Astrocyte (in vitro differentiated cells and primary cell): ENCODE measurements at places on chromosomes 2 and 18. TPM values are rescaled to one million over a fixed set of nuclear protein-coding genes. Genes with fewer than 3 reads are reported as not detected.

Gene POTEJ
- total RNA-seq = not detected in 2 replicates

Gene GAL3ST2
- not detected in 2 replicates for total RNA-seq

Gene KCNE4
- 0.27 and 0.34 TPM in 2 replicates for total RNA-seq

Gene C2orf81
- total RNA-seq = 2.1 and 2.5 TPM in 2 replicates

Gene KIF5C
- total RNA-seq = 21.0 and 24.3 TPM in 2 replicates

Gene SPAG16
- total RNA-seq = 14.6 and 16.7 TPM in 2 replicates

Gene PDIA6
- total RNA-seq = 346 and 358 TPM in 2 replicates

Gene NEU4
- 0.09 and 0.22 TPM in 2 replicates for total RNA-seq

Gene SRD5A2
- total RNA-seq = not detected in 2 replicates

Gene KLHL30
- total RNA-seq = 0.53 and 0.59 TPM in 2 replicates

Gene TRABD2A
- total RNA-seq = 2.6 and 3.2 TPM in 2 replicates

Gene MITD1
- total RNA-seq = 16.7 and 20.9 TPM in 2 replicates

Gene HSPD1
- total RNA-seq = 292 and 329 TPM in 2 replicates

GRCh38 chr2:84857566-84857965, 23.3 kb downstream of the TRABD2A start:
- H3K4me1 ChIP-seq = no peaks in the 10 kb centered on the region
- no peaks in the 10 kb centered on the region for H3K36me3 ChIP-seq
- no peak overlapping the region for H3K27ac ChIP-seq
- DNase-seq = no peak

- no peaks in the 10 kb centered on the region for H3K4me1 ChIP-seq
- no peak overlapping the region for H3K4me3 ChIP-seq
- no peaks in the 10 kb centered on the region for H3K27me3 ChIP-seq
- H3K27ac ChIP-seq = no peak overlapping the region
Observed at GRCh38 chr2:67169417-67170140, 227.6 kb upstream of the ETAA1 start.

- no peaks in the 10 kb centered on the region for H3K27me3 ChIP-seq
- H3K4me3 ChIP-seq = no peak overlapping the region
- DNase-seq = no peak
- no peaks in the 10 kb centered on the region for H3K36me3 ChIP-seq
- no peak overlapping the region for H3K27ac ChIP-seq
Observed at GRCh38 chr2:137826373-137827372, 137.6 kb upstream of the HNMT start.

DNA sequence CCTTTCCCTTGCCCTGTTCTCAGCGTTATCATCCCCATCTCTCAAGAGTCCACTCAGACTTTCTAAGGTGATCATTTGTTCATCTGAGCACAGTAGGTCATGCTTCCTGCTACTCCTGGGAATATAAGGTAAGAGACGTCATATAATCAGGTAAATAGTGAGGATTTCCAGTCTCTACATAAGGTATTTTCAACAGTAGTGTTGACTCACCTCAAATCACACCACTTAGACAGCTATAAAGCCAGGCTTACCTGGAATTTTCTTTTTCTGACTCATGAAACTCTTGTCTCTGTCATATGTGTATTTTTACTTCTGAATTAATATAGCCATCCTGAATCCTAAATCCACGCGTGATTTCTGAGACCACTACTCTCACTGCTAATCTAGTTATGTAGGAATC, 443.2 kb downstream of the ARHGAP15 start:
- no peak overlapping the region for H3K27ac ChIP-seq
- H3K4me3 ChIP-seq = no peak overlapping the region
- no peaks in the 10 kb centered on the region for H3K36me3 ChIP-seq
- H3K4me1 ChIP-seq = no peaks in the 10 kb centered on the region

DNA sequence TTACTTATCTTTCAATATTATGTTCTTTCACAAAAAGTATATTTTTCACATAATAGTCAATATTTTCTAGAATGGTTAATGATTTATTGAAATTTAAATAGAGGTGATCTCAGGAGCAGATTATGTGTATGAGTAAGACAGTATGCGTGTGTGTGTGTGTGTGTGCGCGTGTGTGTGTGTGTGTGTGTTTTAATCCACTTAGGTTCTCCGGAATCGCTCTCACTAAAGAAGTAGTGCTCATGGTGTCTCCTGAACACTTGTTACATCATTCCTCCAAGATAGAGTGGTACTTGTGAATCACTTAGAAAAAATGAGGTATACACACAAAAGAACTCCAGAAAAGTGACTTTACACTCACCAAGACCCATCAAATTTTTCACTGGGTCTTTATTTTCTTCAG, 91.0 kb upstream of the KCNH7 start:
- peaks cover 15% of the 10 kb centered on the region for H3K4me1 ChIP-seq

DNA sequence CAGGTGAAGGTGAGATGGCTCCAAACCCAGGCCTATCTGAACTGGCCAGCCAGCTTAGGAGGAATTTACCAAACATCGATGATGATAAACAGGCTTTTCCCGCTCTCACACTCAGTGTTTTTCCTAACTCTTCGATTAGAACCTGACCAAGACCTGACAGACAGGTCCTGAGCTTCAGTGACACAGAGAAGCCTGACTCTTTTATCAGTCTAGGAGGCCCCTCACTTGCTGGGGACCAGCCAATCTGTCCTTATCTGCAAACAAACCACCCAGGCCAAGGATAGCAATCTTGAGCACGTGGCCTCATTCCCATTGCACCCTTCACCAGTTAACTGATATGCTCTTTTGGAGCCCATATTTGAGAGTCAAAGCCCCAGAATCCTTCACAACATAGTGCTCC, 1.9 kb upstream of the ITSN2 start:
- no peaks in the 10 kb centered on the region for H3K36me3 ChIP-seq
- no peaks in the 10 kb centered on the region for H3K27me3 ChIP-seq
- no peak overlapping the region for H3K27ac ChIP-seq
- peaks cover 7% of the 10 kb centered on the region for H3K4me1 ChIP-seq
- no peak overlapping the region for H3K4me3 ChIP-seq

DNA sequence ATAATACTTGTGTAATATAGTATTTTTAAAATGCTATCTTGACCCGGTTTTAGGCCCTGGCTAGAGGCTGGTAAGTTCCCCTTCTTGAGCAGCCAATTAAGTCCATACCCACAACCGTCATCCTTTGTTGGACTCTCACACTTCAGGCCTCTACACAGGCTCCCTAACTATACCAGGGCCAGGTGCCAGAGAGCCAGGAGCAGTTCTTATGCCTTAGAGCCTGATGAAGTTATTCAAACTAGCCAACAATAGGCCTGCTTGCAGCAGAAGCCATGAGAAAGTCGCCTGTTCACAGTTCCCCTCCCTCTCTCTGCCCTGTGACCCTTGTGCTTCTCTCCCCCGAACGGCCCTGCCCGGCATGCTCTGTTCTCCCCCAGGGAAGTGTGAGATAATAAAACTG, 454.2 kb upstream of the KLHL29 start:
- H3K4me1 ChIP-seq = no peaks in the 10 kb centered on the region
- H3K36me3 ChIP-seq = no peaks in the 10 kb centered on the region
- H3K27me3 ChIP-seq = no peaks in the 10 kb centered on the region
- H3K27ac ChIP-seq = no peak overlapping the region
- no peak for DNase-seq

DNA sequence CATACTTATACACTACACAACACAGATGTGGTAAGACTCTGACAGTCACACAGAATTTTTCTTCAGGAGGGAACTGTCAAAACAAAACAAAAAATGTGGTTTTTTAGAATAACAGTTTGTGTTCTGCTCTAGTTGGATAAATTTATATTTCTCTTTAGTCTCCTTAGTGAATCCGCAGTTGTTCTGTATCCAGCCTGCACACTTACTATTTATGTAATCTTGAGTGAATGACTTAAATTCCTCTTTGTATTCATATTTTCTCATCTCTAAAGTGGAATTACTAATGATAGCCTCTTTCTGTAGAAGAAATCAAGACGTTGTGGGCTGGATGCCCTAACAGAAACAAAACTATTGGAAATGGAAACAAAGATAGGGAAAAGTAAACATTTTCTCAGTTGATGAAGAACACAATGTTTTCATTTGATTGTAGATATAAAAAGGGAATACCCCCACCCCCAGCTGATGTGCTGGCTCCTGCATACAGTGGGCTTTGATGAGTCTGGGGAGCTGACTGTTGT, 375.2 kb downstream of the TRIB2 start:
- H3K27ac ChIP-seq = no peak overlapping the region
- H3K4me1 ChIP-seq = no peaks in the 10 kb centered on the region
- no peak overlapping the region for H3K4me3 ChIP-seq

GRCh38 chr2:203450561-203450960, 84.5 kb downstream of the RAPH1 start:
- H3K27ac ChIP-seq = no peak overlapping the region
- H3K36me3 ChIP-seq = peaks cover 43% of the 10 kb centered on the region
- no peak for DNase-seq
- no peaks in the 10 kb centered on the region for H3K27me3 ChIP-seq

- no peaks in the 10 kb centered on the region for H3K27me3 ChIP-seq
- H3K4me1 ChIP-seq = peaks cover 22% of the 10 kb centered on the region
- no peak overlapping the region for H3K4me3 ChIP-seq
- peaks cover 2% of the 10 kb centered on the region for H3K36me3 ChIP-seq
Observed at GRCh38 chr2:159093497-159093896, 125.1 kb downstream of the TANC1 start.

DNA sequence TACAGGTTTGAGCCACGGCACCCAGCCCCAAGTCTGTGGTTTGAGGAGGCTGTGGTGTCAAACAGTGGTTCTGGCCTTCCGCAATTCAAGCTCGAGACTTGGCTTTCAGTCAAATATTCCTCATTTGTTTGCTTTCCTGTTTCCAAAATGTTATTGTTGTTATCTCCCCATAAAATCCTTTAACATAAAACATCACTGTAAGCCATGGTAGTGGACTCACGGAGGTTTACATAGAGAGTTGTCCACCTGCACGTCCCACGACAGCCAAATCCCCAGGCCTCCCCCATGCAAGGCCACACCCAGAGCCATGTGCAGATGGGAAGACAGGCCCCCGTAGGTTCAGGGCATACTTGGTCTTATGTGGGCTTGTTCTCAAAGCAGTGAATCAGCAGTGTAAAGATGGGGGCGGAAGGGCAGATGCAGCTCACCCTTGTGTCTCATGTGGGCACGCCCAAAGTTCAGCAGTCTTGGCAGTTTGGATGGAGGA, 18.9 kb upstream of the ST3GAL5 start:
- H3K27me3 ChIP-seq = peaks cover 5% of the 10 kb centered on the region
- DNase-seq = peak; percentile 55
- no peak overlapping the region for H3K4me3 ChIP-seq
- H3K4me1 ChIP-seq = peaks cover 9% of the 10 kb centered on the region
- no peaks in the 10 kb centered on the region for H3K36me3 ChIP-seq
- no peak overlapping the region for H3K27ac ChIP-seq

GRCh38 chr18:50697509-50697908, 122.3 kb downstream of the MRO start:
- no peaks in the 10 kb centered on the region for H3K36me3 ChIP-seq
- no peak overlapping the region for H3K4me3 ChIP-seq
- no peak overlapping the region for H3K27ac ChIP-seq

GRCh38 chr18:43160509-43160908, 45.0 kb upstream of the RIT2 start:
- H3K4me3 ChIP-seq = no peak overlapping the region
- H3K27me3 ChIP-seq = no peaks in the 10 kb centered on the region
- no peaks in the 10 kb centered on the region for H3K36me3 ChIP-seq
- peak; percentile 74 for DNase-seq
- H3K4me1 ChIP-seq = peaks cover 27% of the 10 kb centered on the region
